ENCODE measurements at places on chromosomes 12 and 14. TPM values are rescaled to one million over a fixed set of nuclear protein-coding genes. Genes with fewer than 3 reads are reported as not detected.

CMKLR1 gene
- total RNA-seq, result not detected

TAS2R50 gene
- total RNA-seq, result 0.76 TPM

EIF2S3B gene
- total RNA-seq, result 0.95 TPM

ALKBH2 gene
- 111 TPM for total RNA-seq

HNRNPC gene
- total RNA-seq, result 969 TPM

PTMS gene
- total RNA-seq, result 11.8 TPM

SLC17A8 gene
- total RNA-seq, result not detected

ADAM20 gene
- 0.30 TPM for total RNA-seq

PIWIL1 gene
- not detected for total RNA-seq

RCOR1 gene
- 30.2 TPM for total RNA-seq

AICDA gene
- total RNA-seq, result 38.5 TPM

RD3L gene
- total RNA-seq, result not detected

MMP17 gene
- not detected for total RNA-seq

CD69 gene
- total RNA-seq, result 10.3 TPM

TRPV4 gene
- not detected for total RNA-seq

CIDEB gene
- 1.6 TPM for total RNA-seq
